Posterior vena cava (tissue), 2 donors: ENCODE measurements at places on chromosomes 13 and 19. TPM values are rescaled to one million over a fixed set of nuclear protein-coding genes. Genes with fewer than 3 reads are reported as not detected.

- no peak for DNase-seq
These were observed 125.3 kb upstream of the GPC6 start for GRCh38 chr13:93101226-93101734.

DNA sequence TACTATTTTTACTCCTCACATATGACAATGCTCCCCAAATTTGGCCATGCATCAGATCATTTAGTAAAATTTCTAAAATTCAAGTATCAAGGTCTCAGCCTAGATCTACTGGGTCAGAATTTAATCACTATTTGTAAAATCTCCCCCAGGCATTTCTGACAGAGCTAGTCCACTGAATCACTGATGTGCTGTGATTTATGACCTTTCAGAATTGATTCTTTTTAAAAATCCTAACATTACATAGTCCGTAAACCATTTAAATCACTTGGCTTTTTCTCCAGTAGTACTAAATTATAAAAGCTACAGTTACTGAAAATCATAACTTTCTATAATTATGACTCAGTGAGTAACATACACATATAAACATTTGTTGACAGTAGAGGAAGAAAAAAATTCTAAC is 92.8 kb upstream of the RAP2A start:
- no peak for DNase-seq

DNA sequence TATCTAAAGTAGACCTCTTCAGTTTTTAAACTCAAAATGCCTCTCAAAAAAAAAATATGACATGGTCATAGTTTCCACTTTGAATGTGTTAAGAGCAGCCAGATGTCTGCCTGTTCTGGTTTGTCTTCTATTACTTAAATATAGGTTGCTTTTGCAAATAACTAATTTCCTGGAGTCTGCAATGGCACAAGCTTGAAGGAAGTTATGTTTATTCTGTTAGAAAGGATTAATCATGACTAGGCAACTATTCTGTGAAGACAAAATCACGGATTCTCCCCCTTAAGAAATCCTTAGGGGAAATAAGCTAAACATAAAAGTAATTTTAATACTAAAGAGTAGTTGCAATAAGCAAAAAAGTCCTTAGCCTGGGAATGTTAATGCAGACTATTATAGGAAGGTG is 26.3 kb downstream of the SKA3 start:
- DNase-seq, result no peak

DNA sequence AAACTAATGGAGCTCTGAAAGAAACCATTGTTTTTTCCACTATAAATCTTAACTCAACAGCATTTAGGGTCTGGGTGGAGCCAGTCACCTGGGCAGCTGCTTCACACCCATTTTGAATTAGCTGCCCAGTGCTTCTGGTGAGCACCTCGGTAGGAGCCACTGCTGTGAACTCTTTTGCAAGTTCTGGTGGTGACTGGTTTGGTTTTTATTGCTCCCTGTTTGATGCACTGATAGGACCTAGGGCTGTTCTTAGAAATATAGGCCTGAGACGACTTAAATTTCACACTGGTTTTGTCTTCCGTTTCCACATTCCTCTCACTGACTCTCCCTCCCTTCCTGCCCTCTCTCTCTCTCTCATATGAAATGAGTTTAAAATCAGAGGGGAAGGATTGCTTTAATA is 103.9 kb downstream of the GGACT start:
- no peak for DNase-seq

DNA sequence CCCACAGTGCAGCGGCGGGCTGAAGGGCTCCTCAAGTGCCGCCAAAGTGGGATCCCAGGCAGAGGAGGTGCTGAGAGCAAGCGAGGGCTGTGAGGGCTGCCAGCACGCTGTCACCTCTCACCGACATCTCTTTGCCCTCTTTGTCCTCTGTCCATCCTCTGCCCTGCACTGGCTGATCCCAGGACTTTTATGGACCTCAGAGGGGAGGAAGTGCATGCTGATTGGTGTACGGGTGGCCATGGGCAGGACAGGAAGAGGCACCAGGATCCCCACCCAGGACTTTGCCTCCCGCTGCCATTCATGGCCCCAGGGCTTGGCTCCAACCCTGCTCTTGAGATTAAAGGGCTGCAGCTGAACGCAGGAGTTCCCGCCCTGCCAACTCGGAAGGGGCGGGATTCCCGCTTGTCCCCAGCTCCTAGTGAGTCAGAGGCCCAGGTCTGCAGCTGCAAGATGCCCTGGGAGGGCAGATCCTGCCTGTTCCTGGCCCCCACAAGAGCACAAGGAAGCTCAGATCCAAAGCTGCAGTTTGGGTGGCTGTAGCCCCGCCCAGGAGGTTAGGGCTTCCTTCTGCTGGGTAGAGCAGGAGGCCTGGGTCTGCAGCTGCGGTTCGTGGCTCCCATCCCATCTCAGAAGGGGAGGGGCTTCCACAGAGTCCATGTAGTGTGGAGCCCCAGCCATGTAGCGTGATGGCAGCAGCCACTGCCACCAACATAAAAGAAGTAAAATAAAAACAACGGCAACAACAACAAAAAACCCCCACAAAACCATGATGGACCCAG is 1716.7 kb downstream of the SLITRK1 start:
- peak; percentile 81 for DNase-seq

DNA sequence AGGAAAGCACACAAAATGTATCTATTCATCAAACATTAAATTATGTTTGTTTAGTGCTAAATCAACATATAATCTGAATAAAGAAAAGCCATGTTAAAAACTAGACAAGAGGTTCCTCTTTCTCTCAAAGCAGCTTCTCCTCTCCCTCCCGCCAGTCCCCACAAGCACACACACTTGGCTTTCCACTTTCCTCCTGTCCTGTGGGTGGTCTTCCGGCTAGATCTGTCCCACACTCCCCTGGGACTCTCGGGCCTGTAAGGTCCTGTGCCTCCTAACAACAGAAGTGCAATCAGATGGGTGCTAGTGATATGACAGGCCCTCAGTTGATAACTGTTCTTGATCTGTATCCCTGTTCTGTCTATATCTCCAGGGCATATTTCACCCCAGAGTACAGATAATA is 45.6 kb upstream of the RAP2A start:
- DNase-seq, result no peak

GRCh38 chr13:98475522-98475921 is 101.4 kb downstream of the STK24 start:
- DNase-seq, result no peak

- no peak for DNase-seq
These were observed 21.8 kb downstream of the DCAF15 start for GRCh38 chr19:13974073-13974472.

Gene TPRX2
- not detected for total RNA-seq

Gene ANKRD10
- total RNA-seq, result 138 TPM

Gene PABPC3
- 0.23 TPM for total RNA-seq

Gene TNFRSF19
- 8.2 TPM for total RNA-seq

Gene CACNG8
- 0.09 TPM for total RNA-seq

Gene MAP2K7
- 26.6 TPM for total RNA-seq
